ENCODE measurements at places on chromosomes 12 and 14.

GRCh38 chr12:62446754-62447452, 19.7 kb upstream of the MON2 start:
- no peak for DNase-seq

DNA sequence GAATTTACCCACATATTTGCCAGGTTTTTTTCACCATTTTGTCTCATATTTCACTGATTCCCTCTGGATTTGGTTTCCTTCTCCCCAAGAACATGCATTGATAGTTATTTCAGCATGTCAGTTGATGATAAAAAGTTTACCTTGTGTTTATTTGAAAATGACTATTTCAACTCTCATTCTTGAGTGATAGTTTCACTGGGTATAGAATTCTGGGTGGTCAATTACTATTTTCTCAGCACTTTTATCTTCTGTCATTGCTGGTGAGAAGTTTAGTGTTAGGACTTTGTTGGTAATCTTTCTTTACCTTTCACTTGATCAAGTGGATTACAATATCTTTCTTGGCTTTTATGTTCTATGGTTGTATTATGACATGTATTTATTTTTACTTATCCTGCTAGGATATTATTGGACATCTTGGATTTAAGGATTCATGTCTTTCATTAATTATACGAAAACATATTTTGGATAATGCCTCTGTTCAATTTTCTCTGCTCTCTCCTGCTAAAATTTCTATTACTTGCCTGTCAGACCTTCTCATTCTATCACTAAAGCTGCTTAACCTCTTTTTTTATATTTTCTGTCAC, 338.6 kb downstream of the MED13L start:
- DNase-seq, result no peak

GRCh38 chr12:124531281-124531745, 36.1 kb downstream of the NCOR2 start:
- DNase-seq, result no peak

DNA sequence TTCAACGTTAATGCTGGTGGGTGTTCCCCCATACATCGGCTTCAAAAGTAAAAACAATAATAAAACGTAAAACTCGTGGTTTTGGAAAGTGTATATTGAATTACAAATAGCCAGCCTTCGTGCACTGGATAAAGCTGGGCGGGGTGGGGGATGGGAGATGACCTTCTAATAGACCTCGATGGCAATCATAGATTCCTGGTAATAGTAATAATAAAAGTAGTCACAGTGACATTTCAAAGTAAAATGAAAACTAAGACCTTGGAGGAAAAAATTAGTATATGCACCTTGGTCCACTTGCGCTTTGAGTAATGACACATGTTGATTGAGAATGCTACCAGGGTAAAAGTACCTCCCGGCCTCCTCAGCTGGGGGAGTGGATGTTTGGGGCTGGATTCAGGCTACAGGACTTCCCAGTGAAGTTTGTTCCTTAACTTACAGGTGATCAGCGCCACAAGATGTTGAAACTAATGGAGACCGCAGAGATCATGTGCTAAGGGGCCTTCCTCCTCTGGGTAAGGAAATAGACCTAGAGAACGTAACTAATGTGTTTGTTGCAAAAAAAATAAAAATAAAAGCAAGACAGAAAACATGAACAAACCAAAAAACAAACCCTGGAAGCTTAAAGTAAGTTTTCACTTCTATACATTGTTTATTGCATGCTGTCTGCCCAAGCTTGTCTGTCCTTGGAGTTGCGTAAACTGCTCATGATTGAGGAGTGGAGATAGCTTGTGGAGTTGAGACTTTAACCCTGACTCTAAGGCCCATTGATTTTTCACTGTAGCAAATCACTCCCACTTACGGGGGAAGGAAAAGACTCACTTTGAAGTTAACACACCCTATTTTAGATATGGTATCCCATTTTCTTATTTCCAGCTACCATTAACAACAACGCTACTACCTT, 907 bp upstream of the LRIG3 start:
- DNase-seq, result no peak

DNA sequence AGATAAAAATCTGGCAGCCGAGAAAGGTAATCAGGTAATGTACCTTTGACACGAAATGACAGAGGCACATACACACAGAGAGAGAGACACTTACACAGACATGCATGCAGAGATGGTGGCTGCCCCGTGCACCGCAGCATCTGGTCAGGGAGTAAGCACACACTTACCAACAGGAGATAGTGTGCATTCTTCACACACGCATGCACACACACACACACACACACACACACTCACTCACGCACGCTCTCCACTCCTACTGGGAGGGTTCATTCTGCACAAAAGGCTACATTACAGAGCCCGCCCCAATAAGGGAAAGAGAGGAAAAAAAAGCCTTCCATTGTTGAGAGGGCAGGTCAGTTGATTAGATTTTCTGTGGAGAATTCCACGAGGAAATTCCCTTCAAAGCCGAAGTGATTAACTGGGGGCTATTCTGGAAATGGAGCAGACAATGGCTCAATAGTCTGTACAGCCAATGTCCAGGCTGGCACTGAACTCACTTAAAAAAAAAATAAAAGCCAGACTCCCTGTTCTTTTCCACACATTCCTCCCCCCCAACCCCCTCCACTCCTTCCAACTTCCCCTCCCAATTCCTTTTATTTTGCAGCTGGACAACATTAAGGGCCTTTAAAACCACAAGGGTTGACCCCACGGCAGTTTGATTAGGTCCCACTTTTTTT, 1.4 kb upstream of the SOX5 start:
- no peak for DNase-seq

DNA sequence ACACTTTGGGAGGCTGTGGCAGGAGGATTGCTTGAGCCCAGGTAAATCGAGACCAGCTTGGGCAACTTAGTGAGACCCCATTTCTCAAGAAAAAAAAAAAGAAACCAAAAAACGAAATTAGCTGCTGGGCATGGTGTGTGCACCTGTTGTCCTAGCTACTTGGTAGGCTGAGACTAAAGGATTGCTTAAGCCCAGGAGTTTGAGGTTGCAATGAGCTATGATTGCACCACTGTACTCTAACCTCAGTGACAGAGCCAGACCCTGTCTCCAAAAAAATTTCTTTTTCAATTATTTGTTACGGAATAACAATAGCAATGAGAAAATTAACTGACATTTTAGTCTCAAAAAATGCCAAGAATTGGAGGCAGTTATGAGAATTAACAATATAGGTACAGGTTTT, 128.0 kb downstream of the CCDC91 start:
- DNase-seq, result no peak

- no peak for DNase-seq
Measured at GRCh38 chr12:25123126-25123525, 71.8 kb downstream of the DNAI7 start.

GRCh38 chr14:56963381-56963780, 153.1 kb upstream of the OTX2 start:
- DNase-seq, result no peak

DNA sequence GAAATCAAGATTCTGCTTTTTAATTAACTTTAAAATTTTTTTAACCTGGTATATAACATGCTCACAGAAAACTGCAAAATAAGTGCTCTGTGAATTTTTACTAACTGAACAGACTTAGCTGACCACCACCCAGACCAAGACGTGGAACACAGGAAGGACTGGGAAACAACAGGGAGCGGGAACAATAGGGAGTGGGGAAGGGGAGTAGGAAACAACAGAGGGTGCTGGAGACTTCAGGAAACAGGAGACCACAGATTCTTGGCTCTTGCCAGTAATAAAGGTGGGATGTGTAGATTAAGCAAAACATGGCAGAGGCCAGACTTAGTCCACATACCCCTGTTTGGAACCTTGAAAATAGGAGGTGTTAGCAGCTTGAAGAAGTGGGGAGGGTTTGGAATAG, 51.4 kb upstream of the TMCC3 start:
- no peak for DNase-seq

- DNase-seq, result no peak
Measured at GRCh38 chr12:11821386-11822080, 172.1 kb downstream of the ETV6 start.

GRCh38 chr12:5783289-5783920, 161.7 kb downstream of the ANO2 start:
- DNase-seq, result no peak

DNA sequence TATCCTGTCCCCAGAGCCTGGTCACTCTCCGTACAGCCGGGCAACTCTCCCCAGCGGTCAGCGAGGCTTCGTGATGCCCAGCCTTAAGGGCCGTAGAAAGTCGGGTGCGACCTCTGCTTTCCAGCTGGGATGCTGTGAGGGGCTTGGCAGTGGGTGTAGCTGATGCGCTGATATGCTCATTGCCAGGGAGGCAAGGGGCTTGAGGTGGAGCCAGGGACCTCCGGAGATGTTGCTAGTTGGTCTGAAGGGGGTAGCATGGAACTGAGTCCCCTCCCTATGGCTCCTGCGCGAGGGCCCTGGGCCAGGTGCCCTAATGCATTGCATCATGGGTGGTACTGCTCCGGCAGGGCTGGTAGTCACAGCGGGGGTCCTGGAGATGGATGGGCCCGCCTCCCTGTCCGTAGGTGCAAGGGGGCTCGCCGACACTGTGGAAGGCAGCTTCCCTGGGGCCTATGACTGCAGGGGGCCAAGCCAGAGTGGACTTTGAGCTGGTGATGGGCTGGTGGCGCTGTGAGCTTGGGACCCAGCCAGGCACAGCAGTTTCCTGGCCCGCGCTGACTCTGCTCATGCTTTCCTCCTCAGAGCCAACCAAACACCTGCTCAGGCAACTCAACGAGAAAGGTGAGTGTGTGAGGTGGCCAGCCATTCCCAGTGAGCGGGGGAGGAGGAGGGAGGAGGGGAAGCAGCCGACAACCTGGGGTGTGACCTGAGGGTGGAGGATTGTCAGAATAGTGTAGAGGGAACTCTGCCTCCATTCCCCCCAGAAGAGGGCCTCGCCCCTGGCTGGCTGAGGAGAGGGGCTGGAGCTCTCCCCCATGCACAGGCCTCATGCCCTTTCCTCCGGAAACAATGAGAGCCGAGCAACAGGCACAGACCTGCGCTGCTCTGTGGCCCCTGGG, 32.3 kb downstream of the PLEKHG3 start:
- no peak for DNase-seq

GRCh38 chr14:80695869-80696268, 245.7 kb downstream of the CEP128 start:
- no peak for DNase-seq

DNA sequence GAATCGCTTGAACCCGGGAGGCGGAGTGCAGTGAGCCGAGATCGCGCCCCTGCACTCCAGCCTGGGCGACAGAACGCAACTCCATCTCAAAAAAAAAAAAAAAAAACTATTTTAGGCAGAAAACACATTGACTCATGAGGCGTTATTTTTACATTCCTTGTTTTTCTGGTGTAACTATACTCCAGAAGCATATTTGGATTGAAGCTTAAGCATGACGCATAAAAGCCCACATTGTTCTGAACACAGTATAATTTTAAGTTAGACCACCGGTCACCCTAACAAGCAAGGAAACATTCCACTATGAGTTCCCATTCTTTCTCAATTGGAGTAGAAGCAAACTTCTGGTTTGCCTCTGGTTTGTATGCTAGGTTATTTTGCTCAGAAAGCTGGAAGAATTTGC, 173.0 kb downstream of the MYRFL start:
- no peak for DNase-seq

- DNase-seq, result no peak
Measured at GRCh38 chr14:89265234-89265633, 151.8 kb downstream of the FOXN3 start.

DNA sequence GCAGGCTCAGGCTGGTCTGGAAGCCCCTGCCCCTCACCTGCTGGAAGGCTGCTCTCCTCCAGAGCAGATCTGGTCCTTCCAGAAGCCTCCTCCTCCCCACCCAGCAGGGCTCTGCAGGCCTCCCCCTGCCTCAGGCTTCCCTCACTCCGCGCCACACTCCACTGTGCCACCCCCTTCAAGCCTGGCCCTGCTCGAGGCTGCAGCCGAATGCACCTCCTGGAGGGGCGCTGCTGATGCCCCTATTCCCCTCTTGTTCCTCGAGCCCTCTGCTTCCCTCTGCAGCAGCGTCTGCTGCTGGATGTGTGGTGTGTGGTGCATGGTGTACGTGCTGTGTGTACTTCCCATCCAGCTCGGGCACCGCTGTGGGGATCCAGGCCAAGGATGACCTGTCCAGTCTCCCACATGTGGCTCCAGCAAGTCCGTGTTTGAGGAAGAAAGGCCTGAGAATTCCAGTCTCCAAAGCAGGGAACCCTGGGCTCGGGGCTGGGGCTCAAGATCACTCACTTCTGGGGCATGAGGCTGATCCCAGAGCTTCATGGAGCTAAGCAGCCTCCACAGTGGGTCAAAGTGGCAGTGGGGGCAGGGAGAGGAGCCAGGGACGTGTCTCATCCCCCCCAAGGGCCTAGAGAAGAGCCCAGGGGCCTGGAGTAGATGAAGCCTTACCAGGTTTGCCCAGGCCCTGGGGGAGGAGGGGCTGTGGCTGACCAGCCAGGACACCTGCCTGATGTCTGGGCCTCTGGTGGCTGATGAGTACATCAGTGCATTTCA, 136.0 kb upstream of the C14orf180 start:
- DNase-seq, result no peak

DNA sequence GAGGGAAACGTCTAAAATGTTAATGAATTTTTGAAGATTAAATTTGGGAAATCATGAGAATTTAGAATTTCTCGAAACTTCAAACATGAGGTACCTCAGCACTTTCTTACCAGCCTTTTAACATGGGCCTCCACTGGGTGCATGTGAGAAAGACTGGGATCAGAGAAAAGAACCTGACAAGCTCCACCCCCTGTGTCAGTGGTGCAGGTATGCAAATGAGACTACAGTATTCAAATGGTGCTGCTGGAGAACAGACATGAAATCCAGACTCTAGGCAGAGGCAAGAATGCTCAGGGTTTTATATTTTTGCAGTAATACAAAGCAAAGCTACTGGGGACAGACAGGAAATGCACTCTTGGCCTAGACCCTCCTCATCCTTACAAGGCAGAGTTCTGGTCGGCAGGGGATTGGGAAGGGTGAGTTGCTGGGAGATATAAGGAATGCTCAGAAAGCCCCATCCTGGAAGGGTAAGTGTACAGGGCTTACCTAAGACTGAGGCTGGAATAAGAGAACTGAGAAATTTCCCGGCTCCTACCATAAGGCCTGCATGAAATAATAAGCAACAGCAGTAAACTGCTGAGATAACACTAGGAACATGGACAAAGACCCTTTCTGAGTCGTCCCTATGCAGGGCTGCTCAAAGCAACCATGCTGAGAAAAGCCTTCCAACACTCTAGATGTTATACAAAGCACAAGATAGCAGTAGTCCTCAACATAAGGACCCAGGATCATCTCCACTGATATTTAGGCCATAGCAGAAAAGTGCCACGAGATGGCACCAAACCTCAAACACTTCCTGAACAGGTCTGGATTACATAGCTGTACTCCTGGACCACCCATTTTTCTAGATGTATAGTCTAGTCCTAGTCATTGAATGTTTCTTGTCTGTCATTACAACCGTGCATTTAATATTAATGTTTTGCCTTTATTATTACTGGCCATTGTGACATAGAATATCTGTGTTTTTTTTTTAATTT, 260.8 kb downstream of the RASSF9 start:
- DNase-seq, result peak; percentile 71
